ENCODE measurements at places on chromosomes 1 and 21.

DNA sequence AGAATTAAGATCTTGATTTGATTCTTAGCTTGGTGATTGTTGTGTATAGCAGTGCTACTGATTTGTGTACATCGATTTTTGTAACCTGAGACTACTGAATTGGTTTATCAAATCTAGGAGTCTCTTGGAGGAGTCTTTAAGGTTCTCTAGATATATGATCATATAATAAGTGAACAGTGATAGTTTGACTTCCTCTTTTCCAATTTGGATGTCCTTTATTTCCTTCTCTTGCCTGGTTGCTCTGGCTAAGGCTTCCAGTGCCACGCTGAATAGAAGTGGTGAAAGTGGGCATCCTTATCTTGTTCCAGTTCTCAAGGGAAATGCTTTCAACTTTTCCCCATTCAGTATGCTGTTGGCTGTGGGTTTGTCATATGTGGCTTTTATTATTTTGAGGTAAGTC is 61.5 kb upstream of the LYST start:
- no peak for DNase-seq

DNA sequence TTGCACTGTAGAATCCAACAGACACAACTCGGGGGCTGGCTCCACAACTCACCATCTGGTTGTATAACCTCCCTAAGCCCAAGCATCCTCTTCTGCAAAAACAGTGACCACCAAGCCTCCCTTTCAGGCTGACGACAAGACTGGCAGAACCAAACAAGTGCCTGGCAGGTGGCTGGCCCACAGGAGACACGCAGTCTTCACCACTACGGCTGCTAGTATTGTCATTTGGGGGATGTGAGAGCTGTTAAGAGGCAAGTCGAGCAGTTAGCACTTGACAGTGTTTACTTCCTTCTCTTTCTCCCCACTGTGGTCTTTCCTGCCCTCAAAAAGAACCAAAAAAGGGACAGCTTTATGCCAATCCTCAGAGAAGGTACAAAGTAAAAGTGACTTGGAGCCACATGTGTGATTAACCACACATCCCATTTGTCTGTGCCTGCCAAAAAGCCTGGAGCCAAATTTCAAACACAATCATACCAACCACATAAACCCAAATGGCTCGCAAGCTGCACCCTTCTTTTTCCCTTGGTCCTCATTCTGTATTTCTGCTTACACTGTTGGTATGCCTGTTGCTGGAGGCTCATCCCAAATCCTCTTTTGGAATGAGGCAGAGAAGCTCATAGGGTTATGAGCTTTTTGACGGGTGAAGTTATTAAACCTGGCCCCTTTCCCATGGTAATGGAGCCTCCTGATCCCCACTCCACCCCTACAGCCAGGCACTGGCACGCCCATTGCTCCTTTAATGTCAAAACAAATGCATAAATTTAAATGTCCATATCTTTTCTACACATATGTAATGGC is 94.1 kb downstream of the TGFBR3 start:
- no peak for DNase-seq

DNA sequence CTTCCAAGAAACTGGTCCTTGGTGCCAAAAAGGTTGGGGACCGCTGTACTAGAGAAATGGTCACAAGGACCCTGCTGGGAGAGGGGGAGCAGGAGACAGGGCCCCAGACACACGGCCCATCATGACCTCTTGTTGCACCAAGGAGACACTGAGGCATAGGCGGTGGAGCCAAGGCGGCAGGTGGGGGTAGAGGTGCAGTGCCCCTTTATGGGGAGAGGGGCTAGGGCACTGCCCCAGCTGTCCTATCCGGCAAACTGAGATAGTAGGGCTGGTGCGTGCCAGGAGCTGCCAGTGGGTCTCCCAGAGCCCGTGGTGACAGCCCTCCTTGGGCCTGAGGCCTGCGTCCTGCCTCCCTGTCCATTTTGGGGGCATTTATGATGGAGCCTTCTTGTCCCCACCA is 20.3 kb downstream of the TNNT2 start:
- no peak for DNase-seq

GRCh38 chr1:67463298-67463955 is 33.2 kb upstream of the SERBP1 start:
- DNase-seq: peak; percentile 56

DNA sequence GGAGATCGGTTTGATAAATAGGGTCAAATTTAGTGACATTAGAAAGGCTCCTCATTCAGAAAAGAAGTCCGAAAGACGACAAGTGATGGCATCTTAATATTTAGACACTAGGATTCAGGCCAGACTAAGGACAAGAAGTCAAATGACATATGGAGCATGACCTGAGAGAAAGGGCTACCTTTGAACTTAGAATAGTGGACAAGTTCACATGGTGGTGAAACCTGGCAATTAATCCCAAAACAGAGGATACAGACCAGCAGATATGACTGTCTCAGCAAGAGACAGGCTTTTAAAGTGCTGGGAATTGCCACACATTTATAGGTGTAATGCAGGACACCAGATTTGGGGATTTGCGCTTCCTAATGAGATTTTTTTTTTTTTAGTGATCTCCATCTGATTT is 145.2 kb downstream of the ZP4 start:
- DNase-seq: no peak

DNA sequence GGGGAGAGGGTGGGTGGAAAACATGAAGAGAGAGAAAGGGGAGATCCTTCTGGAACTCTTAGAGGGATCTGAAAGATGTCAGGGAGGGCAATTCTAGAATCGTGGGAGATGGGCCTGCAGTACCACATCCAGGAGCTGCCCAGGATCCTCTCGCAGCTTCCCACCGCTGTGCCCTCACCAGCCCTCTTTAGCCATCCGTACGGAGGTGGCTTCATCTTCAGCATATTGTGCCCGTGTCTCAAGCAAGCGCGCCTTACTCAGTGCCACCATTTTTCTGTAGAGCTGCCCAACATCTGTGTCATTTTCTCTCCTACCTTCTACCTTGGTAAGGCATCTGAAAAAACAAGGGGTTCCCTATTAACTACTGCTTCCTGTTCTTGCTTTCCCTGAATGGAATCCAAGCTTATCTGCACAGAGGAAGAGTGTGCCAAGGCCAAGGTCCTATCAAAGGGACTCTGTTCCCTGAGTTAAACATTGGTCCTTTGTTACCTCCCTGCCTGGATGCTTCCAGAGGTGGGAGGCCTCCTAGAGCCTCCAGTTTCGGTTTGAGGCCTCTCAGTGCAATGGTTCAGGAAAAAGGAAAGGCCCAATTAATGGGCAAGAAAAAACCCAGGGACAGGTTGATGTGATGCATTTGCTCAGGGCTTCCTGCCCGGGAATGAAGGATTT is 23.2 kb downstream of the C1orf116 start:
- no peak for DNase-seq

DNA sequence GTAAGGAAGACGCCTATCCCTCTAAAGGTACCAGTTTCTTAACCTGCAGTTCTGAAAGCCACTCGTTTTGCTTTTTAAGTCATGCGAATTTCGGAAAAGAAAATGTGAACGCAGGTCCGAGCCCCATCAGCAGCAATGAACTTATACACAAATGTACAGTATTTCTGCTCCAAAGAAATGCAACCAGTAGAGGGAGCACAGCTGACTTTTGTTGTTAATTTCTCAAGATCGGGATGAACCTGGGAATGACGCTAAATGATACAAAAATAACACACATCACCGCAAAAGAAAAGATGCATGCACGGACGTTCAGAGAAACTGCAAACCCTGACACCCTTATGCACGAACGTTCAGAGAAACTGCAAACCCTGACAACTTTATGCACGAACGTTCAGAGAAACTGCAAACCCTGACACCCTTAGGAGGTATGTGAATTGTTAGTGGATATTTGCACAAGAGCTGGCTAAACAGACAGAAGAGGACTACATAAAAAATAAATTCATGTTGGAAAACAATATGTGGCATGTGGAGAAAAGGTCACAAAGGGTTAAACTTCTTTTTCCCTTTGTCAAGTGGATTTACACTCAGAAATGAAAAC is 3.5 kb upstream of the TIAM1 start:
- DNase-seq: no peak

DNA sequence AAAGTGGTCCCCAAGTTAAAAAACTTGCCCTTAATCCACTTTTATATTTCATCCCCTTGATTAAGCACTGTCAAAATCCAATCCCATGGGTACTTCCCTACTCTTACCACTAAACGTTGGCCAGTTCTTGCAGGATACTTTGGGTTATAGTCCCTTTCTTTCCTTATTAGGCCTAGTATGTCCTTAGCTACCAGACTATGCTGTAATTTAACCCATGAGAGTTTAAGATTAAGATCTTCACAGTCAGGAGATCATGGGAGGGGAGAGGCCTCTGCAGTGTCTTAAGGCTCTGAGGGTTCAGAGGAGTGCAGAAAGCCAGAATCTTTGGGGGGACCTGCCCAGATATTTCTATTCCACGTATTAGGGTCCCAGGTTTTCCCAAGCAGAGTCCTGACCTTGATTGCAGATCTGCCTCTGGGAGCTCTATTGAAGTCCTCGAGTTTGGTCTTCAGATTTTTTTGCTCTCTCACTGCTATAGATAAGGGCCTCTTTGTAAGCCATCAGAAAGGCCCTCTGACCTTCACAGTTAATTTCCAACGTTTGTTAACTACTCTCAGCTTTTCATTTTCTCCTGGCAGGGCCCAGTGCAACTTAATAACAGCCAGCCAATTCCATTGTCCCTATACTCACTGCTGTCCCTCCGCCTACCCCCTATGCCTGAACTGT is 9.0 kb upstream of the CGN start:
- no peak for DNase-seq

DNA sequence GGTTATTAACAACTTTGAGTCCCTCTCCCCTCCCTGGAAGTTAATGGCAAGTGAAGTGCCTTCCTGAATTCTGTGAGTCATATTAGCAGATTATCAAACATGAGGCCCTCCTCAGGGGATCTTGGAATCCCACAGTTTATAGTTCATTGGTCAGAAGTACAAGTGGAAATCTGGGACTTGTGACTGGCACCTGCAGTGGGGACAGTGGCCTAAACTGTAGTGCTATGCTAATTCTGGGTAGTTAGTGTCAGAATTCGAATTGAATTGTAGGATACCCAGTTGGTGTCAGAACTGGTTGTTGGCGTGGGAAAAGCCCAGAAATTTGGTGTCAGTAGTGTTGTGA is 26.2 kb downstream of the ZYG11B start:
- no peak for DNase-seq

DNA sequence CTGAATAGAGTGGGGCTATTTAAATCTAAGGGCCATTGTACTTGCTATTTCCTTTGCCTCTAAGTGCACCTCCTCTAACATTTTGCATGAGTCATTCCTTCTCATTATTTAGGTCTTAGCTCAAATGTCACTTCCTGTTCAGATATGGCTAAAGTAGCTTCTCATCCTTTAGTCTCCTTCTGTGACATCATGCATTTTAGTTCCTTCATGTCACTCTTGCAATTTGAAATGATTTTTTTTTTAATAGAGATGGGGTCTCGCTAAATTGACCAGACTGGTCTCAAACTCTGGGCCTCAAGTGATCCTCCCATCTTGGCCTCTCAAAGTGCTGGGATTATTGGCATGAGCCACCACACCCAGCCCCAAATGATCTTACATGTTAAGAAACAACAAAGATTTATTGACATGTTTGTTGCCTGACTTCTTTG is 6.6 kb downstream of the TBX19 start:
- no peak for DNase-seq

DNA sequence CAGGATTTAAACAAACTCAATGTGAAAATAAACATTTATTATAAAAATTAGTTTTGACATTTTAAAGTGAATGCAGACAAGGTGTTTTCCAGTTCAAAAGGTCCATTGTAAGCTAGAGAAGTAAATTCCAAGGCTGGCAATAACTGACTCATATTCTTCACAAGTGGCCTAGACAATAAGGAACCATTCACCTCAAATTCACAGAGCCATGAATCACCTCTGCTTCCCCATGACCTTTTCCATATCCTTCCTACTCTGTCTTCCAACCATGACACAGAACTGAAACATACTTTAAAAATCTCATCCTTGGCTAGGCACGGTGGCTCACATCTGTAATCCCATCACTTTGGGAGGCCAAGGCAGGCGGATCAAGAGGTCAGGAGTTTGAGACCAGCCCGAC is 24.8 kb downstream of the F11R start:
- no peak for DNase-seq

- no peak for DNase-seq
Observed at GRCh38 chr21:37202221-37203110, 64.7 kb downstream of the VPS26C start.

- no peak for DNase-seq
Observed at GRCh38 chr1:67371043-67371442, 59.2 kb downstream of the SERBP1 start.

Data from H7 (cell line).